NCI-H2029 treated with DMSO at 0.1 percent for 48 hours (cell line): ENCODE measurements at places on chromosomes 7 and 10.

DNA sequence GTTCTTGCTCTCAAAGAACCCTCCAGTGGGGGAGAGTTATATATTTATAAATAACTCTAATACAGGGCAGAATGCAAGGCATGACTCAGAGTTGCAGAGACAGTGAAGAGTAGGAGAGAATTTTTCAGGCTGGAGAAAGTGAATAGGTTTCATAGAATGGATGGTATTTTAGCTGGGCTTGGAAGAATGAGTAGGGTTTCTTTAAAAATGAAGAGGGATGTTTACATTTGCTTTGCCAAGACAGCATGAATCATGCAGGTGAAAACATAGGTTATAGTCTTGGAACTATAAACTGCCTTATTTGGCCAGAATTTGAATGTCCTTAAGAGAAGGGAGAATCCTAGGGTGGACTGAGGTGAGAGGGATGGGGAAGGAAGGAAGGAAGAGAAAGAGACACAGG lies 124.8 kb downstream of the CPED1 start:
- DNase-seq = no peak

GRCh38 chr7:148587076-148587475 lies 3.5 kb upstream of the C7orf33 start:
- no peak for DNase-seq

DNA sequence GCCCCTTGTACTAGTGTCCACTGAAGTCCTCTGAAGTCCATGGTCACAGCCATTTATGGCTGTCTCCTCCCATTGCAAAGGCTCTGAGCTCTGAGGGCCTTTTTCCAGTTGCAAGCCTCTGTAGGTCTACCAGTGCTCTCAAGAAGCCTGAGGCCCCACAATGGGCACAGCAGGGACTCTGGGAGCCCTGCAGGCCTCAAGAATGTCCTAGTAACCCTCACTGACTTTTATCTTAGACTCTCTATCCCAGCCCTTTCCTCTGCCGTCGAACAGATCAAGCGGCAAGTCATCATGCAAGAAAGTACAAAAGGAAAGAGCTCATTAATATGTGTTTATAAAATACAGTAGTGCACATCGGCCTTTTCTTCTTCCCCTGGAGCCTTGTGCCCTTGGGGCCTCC lies 23.4 kb downstream of the VWA2 start:
- DNase-seq = no peak

DNA sequence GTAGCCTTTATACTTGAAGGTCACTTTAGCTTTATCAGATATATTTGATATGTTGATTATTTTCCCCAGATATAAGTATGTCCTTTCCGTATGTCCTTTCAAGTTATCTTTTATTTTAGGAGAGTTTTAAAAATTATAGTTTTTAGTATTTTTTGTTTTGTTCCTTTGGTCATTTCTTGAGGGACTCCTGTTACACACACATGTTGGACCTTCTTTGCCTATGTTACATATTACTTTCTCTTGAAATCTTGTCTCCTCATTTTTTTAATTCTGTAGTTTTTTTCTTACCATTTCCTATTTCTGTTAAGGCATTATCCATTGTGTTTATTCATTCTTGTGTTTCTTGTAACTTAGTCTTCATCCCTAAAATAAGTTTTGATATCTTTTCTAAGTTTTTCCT lies 23.9 kb downstream of the GLCCI1 start:
- no peak for DNase-seq

DNA sequence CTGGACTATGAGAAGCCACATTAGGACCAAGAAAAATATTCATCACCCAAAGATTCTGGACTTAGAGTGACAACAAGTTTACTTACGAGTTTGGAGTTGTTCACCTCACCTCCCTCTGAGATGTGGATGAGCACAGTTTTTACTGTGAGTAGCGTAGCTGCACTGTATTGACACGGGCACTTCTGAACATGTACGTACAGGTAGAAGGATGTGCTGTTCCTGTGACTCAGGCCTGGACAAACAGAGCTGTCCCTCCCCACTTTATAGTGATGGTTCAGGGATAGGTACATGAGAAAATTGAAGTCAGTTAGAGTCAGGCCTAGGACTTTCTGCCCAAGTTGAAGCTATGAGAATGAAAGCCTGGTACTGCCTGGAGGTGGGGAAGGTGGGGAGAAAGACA lies 80.9 kb upstream of the DYNC1I1 start:
- DNase-seq = no peak
